Mesenchymal stem cell (in vitro differentiated cells and primary cell): ENCODE measurements at places on chromosomes 2 and 18.

DNA sequence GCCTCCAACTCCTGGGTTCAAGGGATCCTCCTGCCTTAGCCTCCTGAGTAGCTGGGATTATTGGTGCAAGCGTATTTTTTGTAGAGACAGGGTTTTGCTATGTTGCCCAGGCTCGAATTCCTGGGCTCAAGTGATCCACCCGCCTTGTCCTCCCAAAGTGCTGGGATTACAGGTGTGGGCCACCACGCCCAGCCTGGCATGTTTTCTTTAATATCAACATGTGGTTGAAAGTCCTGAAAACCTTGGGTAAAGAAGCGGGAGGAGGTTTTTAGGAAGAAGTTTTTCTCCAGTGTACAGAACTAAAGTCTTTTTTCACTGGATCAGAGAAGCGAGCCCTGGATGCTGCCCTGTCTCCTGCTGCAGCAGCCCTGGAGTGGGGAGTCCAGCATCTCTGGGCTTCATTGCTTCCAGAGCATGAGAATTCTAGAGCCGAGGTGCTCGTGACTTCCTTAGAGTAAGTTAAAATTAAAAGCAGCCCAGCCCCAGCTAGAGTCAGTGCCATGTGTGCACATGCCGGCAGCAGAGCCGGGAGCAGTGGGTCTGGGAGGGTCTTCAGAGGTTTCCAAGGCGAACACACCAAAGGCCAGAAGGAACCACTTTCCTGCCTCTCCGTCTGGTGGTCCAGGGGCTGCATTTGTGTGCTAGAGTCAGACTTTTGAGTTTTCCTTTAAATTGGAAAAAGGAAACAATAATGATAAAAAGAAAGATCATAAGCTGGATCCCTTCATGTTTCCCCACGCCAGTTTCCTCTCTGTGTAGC lies 31.2 kb downstream of the ITGB1BP1 start:
- no peak for DNase-seq

GRCh38 chr2:117359266-117359914 lies 455.1 kb upstream of the DDX18 start:
- no peak for DNase-seq

- DNase-seq = no peak
Observed at GRCh38 chr2:102460467-102460866, 12.6 kb upstream of the SLC9A4 start.

- DNase-seq = peak; percentile 91
Observed at GRCh38 chr2:174024524-174025270, 59.5 kb upstream of the SP3 start.

- DNase-seq = no peak
Observed at GRCh38 chr2:170321526-170321925, 143.6 kb downstream of the MYO3B start.

GRCh38 chr2:197140045-197140444 lies 170.5 kb downstream of the ANKRD44 start:
- DNase-seq = no peak

DNA sequence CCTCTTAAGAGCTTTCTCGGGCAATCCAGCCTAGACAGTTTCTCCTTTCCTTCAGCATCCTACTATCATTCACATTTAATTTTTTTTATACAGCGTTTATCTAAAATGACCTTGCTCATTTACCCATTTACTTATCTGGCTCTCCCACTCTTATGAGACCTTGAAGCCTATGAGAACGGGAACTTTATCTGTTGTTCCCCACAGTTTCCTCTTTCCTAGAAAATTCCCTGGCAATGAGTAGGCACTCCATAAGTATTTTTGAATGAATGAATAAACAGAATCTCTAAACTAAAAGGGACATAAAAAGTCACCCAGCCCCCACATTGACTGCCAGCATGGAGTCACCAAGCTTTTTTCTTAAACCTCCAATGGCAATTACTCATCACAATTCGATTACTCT lies 353.2 kb downstream of the METTL4 start:
- no peak for DNase-seq

GRCh38 chr18:9971313-9971920 lies 57.6 kb downstream of the VAPA start:
- DNase-seq = peak; percentile 79

DNA sequence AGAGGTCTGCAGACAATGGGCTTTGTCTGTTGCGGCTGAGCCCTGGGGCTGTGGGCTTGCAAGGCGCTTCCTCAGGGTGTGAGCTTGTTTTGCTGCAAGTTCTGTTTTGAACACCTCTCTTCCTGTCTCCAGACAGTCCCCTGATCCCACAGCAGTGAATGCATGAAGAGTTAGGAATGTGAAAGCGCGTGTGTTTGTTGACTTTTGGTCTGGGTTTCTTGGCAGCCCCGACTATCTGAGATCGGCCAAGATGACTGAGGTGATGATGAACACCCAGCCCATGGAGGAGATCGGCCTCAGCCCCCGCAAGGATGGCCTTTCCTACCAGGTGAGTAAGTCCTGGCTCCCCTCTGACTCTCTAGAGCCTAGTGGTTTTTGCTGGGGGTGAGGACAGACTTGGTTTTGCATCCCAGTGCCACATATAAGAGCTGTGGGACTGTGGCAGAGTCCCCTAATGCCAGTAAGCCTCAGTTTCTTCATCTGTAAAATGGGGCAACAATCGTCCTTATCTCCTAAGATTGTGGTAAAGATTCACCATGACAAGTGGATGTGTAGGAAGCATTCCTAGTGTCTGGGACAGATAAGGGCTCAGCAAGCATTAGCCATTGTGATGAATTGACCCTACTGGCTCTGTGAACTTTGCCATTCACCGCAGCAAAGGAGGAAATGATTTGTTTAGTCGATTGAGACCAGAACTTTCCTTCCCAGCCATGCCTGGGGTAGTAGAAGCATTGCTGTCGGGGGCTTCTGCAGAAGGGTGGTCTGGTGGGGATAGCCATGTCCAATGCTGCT lies 3.0 kb downstream of the LBH start:
- peak; percentile 76 for DNase-seq

DNA sequence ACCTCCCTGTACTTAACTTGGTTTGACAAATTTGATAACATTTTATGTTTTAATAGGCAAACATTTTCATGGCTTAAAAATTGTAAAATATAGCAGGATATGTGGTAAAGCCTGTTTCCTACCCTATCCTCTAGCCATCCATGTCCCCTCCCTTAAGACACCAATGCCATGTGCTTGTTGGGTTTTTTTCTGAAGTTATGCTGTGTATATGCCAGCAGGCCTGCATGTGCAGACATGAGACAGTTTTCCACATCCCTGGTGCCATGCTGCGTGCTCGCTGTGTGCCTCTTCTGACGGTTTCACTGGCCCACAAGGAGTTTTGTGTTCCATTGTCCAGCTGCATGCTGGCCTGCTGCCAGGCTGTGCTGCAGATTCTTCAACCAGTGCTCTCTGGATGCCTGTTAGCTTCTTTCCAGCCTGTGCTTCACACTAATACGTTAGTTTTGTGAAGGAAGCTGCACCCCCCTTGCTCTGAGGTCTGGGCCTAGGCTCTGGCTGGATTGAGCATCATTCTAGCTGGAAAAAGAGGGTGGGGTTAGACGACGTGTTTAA lies 16.9 kb downstream of the INPP4A start:
- no peak for DNase-seq

DNA sequence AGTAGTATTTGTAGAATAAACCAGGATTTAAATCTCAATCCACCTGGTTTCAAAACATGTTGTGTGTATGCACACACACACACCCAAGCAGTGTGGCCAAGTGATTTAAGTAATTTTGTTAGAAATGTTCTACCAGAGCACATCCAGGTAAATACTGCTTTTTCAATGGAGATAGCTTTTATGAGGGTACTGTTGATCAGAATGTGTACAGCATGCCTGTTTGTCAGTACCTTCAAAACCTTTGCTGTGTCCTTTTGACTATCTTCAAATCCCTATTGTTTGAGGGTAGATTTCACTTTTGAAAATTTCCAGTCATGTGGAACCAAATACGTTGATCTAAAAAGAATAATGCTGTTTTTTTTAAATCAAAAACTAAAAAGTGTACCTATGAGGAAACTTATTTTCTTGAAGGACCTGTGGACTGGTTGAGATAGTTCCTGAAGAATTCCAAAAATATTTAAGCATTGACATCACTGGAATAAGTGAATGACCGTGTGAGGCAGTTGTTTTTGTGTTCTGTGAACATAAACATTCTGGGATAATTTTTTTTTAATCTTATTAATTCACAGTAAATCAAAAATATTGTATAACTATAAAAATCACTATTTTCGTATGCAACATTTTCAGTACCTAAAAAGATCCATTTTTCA lies 70.9 kb downstream of the PTRHD1 start:
- peak; percentile 42 for DNase-seq

- no peak for DNase-seq
Observed at GRCh38 chr2:105928563-105928962, 183.9 kb downstream of the NCK2 start.

DNA sequence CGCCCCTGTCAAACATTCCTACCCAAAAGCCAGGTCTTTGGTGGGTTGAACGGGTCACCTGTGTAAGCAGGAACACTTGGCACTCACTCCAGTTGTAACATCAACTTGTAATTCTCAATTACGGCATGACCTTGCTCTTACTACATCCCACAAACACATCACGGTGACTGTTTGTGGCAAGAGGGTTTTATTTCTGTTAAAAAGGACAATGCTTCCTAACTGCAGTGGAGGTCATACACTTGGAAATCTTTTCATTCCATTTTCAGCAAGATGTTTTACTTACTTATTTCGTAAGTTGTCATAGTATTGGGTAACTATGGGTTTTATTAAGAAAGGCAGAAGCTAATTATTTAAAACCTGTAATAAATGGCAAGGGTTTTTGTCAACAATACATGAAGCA lies 126.1 kb downstream of the ZNF516 start:
- no peak for DNase-seq

- no peak for DNase-seq
Observed at GRCh38 chr18:4293337-4293736, 161.8 kb downstream of the DLGAP1 start.

DNA sequence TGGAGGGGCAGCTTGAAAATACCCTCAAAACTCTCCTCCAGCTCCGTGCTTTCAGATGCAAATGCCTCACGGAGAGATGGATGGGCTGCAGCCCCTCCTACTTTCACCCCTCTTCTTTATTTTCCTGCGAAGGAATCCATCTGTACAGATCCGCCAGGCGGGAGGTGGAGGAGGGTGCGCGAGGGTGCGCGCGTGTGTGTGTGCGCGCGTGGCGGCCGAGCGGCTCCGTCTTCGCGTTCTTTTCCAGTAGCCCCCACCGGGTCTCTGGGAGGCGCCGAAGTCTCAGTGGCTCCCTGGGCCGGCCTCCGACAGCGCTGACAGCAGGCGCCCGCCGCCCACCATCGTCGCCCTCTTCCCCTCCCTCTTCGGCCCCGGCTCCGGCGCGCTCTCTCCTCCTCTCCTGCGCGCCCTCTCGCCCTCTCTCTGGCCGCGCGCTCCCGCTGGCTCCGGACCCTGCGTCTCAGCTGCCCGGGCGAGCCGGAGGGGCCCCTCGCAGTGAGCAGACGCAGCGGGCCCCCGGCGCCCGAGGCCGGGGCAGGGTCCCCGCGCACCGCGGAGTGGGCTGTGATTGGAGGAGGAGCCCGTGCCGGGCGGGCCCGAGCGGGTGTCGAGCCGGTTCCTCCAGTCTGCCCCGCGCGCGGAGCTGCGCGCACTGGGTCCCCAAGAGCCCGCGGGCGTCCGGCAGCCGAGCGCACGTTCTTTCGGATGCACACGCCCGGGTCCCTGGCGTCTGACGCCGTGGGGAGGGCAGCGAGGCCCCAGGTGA lies at the start of gene CDH7:
Gene CDH7, plus strand, starts transcription at position 624 of the 766 bp plus-strand sequence. CDS start 11,831 bp downstream, outside the sequence.
- DNase-seq = peak; percentile 11

GRCh38 chr2:165015052-165015642 lies 59.8 kb upstream of the SLC38A11 start:
- DNase-seq = peak; percentile 68

DNA sequence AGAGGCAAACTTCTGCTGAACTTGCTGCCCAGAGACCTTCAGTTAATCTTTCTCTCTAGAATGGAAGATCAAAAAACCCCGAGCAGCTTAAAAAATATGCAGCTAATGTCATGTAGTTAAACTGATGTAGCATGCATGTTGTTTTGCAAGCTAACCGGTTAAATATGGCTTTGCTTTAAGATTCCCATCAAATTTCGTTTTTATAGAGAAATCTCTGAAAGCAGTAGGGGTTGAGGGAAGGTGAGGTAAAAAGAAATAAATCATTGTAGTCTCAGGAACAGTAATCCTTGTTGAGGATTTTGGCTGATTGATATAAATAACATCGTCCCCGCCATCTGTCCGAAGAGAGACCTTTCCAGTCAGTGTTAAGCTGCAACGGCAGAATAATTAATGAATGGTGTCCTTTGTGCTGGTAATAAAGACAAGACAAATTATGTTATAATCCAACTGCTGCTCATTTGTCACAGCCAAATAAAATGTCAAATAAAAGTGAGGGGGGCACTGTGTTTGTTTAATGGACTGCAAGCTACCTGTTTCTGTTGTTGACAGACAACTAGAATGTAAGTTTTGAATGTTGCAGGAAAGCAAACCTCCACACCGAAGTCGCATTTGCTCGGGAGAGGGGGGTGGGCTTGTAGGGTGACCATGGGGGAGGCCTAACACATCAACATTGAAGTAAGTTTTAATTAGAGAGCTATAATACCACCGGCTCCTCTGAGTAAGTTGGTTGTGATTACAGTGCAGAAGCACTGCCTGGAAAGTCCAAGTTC lies 555.5 kb downstream of the ARHGAP15 start:
- DNase-seq = no peak

GRCh38 chr2:31384351-31384750 lies 30.2 kb downstream of the XDH start:
- DNase-seq = peak; percentile 82

DNA sequence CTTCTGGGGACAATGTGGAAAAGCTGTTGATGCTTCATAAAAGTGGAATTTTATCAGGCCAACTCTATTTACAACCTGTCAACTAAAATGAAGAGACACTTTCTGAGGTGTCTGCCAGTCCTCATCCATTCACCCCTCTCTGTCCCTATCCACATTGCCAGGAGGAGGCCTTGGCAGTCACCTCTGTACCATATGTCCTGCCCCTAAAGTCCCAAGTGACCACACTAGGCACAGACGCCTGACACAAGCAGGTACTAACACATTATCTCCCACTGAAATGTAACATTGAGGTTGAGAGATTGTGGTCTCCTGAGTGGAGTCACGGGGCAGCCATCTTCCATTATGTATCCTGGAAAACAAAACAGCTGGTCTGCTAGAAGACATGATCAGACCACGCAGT lies 71.4 kb downstream of the OSBPL1A start:
- no peak for DNase-seq

DNA sequence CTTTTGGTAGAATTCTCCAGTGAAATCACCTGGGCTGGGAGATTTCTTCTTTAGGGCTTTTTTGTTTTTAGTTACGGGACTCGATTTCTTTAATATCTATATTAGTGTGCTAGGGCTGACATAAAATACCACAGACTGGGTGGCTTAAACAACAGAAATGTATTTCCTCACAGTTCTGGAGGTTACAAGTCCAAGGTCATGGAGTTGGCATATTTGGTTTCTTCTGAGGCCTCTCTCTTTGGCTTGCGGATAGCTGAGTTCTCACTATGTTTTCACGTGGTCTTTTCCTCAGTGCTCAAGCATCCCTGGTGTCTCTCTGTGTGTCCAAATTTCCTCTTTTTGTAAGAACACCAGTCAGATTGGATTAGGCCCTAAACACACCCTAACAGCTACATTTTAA lies 208.5 kb upstream of the DTNA start:
- DNase-seq = no peak

GRCh38 chr2:78873526-78873925 lies 152.0 kb upstream of the REG3G start:
- no peak for DNase-seq

- DNase-seq = no peak
Observed at GRCh38 chr2:120508567-120509041, 162.7 kb downstream of the INHBB start.
